ENCODE measurements at places on chromosomes 2 and 18. TPM values are rescaled to one million over a fixed set of nuclear protein-coding genes. Genes with fewer than 3 reads are reported as not detected.

The DQX1 gene
- total RNA-seq = not detected

GRCh38 chr18:59142274-59142673 lies 2.6 kb downstream of the SEC11C start:
- DNase-seq = no peak

DNA sequence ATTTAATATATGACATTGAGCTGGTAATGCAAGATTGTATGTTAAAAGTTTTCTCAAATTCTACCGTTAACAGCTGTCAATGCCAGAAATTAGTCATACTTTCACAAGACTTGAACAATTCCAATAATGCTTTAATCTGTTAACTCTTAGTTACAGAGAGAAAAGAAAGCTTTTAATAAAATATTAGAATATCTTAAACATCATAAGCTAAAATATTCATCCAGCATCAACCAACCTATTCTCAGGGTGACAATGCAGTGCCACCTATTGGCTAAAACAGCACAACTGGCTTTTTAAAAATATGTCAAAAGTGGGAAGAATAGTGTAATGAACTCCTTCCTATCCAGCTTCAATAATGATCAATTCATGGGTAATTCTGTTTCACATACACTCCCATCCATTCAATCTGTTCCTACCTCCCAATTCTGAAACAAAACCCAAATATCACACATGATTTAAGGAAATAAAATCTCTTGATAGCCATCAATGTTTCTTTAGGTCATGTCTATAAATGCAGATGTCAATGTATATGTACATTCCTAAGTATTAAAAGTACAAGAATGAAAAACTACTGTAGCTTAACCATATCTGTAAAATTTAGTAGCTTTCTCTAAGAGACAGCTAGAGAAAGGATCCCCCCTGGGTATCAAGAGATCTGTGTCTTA lies 79.8 kb upstream of the CCDC141 start:
- no peak for DNase-seq

DNA sequence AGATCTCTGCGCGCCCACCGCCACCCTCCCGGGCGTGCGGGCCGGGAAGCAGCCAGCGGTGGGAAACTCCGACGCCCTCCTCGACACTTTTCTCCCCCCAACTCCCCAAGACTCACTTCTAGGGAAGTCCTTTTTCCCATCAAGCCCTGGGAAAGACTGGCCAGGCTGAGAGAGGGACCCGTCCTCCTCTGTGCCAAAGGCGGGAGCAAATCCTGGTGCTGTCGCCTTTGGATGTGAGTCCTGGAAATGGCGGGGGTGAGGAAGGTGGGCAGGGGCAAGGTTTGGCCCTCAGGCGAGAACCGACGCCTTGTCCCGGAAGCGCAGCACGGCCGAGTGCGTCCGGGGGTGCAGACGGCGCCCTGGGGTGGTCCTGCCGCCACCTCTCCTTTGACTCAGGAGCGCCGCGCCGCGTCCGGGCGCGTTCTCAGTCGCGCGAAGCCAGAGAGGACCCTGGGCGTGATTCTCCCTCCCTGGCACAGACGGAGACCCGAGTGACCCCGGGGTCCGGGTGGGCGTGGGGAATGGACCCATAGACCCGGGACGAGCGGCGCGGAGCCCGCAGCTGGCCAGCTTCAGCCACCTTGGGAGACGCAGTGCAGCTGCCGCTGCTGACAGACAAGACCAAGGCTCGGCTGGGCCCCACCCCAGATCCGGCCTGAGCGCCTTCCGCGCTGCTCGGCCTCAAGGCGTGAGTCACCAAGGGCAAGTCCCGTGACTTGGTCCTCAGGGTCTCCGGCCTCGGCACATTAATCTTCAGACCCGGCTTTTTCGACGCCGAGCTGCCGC lies 3.5 kb upstream of the LBX2 start:
- DNase-seq = no peak

DNA sequence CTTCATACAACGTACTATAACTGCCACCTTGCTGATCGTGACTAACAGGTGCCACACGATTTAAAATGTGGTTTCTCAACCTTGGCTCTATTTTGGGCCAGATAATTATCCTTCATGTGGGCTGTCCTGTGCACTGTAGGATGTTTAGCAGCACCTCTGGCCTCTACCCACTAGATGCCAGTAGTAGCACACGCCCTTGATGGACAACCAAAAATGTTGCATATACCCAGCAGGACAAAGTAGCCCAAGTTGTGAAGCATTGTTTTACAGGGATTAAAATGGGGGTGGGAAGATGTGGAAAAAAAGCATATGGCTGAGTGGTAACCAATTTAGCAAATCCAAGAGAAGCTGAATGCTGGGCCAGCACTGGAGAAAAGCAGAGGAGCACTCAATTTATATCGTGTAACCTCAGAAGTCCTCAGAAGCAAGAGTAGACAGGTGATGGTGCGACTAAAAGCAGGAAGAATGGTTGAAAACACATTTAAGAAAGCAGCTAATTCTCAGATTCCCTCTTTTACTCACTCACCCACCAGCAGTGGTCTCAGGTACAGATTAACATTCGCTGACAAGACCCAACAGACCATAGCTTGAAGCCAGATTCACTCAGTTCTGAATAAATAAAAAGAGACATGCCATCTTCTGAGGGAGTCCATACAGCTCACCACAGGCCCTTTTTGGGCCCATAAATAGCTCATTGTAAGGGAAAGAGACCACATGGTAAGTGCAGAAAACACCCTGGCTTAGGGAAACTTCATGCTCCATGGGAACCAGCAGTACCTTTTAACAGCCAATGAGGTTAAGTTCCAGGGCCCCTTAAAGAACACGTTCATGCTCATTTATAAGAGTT lies 50.6 kb downstream of the RAPH1 start:
- no peak for DNase-seq

DNA sequence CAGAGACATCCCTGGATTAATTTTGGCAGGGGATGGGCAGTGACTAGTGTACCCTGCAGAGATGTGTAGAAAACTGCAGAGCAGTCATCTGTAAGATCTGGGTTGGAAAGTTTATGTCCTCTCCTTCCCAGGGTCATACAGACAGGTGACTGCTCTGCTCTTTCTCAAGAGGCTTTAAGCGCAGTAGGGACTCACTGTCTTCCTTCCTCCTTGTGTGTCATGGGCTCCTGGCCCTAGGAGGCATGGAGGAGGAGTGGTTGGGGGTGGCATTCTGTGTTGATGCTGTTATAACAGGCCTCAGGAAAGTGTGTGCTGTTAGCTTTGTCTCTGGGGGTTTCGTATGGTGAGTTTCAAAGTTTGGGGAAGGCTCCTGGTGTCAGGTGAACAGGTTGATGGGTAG lies 130.5 kb upstream of the MGAT5 start:
- no peak for DNase-seq

GRCh38 chr2:8631465-8632005 lies 50.3 kb upstream of the ID2 start:
- DNase-seq = no peak

DNA sequence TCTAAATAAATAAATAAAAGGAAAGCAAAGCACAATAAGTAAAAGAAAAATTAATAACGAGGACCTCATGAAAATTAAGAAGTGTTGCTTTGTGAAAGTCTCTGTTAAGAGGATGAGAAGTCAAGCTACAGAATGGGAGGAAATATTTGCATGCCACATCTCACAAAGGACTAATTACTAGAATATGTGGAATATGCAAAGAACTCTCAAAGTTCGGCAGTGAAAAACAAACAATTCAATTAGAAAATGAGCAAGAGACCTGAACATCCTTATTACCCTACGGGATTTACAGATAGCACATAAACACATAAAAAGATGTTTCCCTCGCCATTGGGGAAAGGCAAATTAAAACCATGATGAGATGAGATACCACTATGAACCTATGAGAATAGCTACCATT lies 23.3 kb downstream of the CYP26B1 start:
- no peak for DNase-seq

DNA sequence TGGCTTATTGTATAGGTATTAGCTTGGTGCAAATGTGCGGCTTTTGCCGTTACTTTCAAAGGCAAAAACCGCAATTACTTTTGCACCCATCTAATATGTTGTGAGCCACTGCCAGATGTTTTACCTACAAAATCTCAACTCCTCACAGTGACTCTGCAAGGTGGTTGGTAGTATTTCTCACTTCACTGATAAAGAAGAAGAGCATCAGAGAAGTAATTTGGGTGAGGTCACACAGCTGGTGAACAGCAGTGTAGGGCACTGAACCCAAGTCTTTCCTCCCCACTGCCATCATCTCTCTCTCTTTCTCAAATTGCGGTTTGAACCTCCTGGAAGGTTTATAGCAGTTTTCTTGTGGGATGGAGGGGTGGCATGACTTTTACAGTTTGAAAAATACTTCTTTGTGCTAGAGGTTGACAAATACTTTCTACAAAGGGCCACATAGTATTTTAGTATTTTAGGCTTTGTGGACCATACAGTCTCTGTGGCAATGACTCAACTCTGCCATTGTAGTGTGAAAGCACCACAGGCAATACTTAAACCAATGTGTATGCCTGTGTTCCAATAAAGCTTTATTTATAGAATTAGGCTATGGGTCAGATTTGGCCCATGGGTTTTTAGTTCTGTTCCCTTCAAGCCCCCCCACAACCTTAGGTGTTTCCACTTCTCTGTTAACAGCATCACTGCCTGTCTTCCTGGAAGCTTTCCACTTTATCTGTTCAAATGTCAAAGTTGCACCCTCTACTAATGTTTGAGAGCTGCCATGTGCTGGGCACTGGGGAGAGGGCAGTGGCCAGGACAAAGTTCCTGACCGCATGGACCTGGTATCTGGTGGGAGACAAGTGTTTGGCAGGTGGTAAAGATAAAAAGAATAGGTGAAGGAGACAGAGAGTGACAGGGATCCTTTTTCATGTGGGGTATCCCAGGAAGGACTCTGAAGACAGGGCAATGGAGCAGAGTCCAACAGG lies 30.1 kb downstream of the FHOD3 start:
- no peak for DNase-seq

- no peak for DNase-seq
Measured at GRCh38 chr2:85735691-85736090, 18.1 kb upstream of the ATOH8 start.

DNA sequence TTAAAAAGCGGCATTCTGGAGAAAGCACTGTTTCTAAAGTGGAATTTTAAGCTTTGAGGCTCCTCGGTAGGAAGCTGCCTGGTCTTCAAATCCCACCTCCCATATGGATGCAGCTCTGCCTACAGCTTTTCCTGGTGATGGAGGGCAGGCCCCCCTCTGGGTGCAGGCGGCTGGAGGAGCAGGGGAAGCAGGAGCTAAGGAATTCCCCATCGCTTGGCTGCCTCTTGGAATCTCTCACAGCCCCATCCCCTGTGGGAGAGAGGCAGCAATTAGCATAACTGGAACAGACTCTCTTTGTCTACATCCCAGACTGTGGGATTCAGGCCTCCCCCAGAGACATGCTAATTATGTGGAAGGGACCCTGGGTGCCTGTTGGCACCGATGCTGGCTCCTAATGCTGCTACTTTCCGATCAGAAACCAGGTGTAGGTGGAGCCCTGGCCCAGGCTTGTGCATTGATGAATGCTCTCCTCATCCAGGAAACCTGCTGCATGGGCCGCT lies 51.3 kb downstream of the LIPG start:
- no peak for DNase-seq

Data from thoracic aorta (tissue), 2 donors.